ENCODE measurements at places on chromosomes 1 and 21. TPM values are rescaled to one million over a fixed set of nuclear protein-coding genes. Genes with fewer than 3 reads are reported as not detected.

IL10RB gene
- total RNA-seq, result 31.8 TPM

BATF3 gene
- total RNA-seq, result 1.0 TPM

HIVEP3 gene
- 3.5 TPM for total RNA-seq

- DNase-seq, result no peak
Measured at GRCh38 chr1:91070298-91070697, 48.5 kb upstream of the ZNF644 start.

LYPLAL1 gene
- 29.9 TPM for total RNA-seq

DNA sequence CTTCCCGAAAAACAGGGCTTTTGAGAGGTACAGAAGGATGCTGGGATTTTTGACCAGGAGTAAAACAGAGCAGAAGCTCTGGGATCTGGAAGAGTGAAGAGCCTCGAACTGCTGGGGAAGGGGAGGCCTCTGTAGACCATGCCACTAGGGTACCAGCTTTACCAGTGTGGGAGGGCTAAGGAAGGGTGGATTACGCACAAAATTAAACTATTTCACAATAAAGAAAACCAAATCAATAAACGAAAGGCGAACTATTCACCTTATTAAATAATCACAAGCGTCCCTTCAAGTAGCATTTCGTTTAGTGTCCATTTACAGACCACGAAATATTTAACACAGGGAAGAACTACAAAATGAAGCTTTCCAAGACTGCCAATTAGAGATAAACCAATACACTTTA, 723 bp downstream of the CZIB start:
- no peak for DNase-seq

- DNase-seq, result peak; percentile 15
Measured at GRCh38 chr1:7406641-7407543, 364.2 kb upstream of the VAMP3 start.

DNA sequence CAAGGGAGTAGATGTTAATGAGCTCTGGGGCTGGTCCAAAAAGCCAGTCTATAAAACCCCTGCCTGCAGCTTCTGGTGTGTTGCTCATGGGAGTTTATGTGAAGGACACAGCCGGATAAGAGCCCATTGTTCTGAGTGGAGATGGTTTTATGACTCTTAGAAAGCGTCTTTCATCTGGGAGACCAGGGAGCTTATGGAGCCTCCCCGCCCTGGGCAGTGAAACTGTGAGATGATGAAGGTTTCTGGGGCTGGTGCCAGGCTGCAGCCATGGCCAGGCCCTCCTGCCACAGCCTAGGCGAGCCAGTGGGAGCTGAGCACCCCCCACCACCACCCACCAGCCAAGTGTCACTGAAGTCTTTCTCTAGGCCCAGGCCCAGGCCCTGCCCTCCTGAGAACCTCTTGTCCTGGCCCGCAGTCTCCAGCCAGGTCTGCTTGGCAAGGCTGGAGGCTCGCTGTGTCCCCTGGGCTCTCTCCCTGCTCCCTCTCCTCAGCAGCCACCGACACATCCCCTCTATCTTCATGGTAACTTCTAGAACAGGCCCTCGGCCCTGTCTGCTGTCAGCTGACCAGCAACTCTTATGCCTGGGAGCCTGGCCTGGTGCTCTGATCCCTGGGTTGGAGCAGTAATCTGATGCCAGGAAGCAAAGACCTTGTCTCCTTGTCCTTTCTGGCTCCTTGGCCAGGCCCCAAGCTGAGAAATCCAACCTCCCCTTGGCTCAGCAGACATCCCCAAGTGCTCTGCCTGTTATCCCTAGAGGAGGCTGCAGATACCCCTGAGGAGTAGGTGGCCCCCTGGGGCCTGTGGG, 7.6 kb upstream of the ARHGEF10L start:
- DNase-seq, result peak; percentile 52
